Hindlimb muscle (tissue), 1 donor: ENCODE measurements at places on chromosomes 3 and 15.

DNA sequence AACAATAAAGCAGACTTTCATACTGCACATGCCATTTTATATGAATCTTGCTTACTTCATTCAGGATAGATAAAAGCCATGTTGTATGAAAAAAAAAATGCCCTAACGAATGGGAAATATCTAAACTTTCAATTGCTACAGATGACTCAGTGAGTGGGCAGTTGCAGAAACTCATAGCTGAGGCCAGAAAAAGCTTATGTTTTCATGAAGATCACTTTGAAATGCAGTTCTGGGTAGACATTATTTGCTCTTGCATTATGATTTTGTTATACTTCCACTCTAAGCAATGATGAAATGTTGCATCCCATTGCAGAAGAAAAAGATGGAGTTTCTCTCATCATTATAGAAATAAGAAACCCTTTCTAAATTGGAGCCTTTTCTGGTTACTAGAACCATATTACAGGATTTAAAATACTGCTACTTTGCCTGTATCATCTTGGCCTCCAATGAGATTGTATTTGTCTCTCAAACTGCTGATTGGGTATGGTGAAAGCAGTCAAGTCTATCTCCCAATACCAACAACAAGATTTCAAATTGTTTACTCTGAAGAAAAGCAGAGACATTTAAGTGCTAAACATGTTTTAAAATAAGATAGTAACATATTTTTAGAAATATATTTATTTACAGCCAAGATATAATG lies 17.0 kb downstream of the PEAK1 start:
- DNase-seq: no peak

- no peak for DNase-seq
These were observed 16.3 kb downstream of the BHLHE40 start for GRCh38 chr3:4995500-4996053.

- DNase-seq: no peak
These were observed 46.4 kb downstream of the BLM start for GRCh38 chr15:90763366-90764099.

GRCh38 chr15:27730868-27731267 lies 368.2 kb downstream of the OCA2 start:
- no peak for DNase-seq

DNA sequence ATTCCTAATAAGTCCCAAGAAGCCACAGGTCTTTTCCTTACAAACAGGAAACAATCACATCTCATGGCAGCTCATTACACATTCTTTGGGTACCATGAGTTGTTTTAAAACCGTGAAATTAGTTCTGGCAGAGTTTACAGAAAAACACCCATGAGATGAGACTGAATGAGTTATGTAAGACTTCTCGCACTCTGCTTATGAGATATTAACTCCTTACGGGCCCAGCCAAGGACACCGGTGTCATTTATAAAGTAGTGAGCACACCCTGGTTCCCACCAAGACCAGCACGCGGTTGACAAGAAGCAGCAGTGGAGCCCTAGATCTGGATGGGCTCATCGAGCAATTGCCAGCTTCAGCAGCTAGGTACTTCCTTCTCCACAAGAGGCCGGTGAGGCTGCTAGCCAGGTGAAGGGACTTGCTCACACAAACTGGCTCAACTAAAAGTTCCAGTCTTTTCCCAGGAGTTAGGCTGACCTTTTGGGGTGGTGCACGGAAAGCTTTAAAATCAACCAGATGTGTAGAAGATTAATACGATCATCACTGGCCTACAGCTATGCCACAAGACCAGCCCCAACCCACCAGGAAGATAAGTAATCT lies 318.6 kb upstream of the ICE2 start:
- no peak for DNase-seq

- no peak for DNase-seq
These were observed 53.1 kb downstream of the CFAP20DC start for GRCh38 chr3:58996730-58997129.

GRCh38 chr3:168802766-168803165 lies 707.0 kb upstream of the GOLIM4 start:
- DNase-seq: no peak

DNA sequence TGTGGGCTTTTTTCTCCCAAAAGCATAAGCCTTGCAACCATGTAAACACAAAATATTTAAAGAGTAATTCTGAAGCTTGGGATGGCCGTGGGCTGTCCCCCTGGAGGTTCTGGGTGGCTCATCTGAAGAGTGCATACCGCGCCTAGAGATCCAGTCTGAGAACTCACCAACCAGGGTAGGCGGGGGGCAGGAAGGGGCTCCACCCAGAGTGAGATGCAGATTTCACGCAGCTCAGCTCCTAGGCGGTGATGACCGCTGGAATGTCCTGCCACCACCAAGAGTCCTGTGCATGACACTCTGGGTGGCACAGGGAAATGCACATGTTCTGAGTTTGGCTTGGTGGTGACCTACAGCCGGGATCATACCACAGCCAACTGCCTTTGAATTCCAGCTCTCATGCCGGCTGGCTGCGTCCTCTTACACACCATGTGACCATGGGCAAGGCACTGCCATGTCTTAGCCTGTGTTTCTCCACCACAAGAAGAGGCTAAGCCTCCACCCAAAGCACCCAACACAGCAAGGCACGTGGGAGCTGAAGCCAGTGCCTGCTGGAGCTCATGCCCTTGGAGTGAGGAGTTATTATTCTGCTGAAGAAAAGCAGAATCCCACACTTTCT lies 125.1 kb upstream of the IQSEC1 start:
- no peak for DNase-seq

- peak; percentile 62 for DNase-seq
These were observed 545 bp upstream of the RFX7 start for GRCh38 chr15:56244038-56244810.

- no peak for DNase-seq
These were observed 533 bp downstream of the ZNF445 start for GRCh38 chr3:44476963-44477311.

GRCh38 chr15:29969562-29970401 lies 113.0 kb upstream of the GOLGA8J start:
- no peak for DNase-seq
